SHP77 treated with DMSO at 0.1 percent for 48 hours (cell line): ENCODE measurements at places on chromosomes 1 and 21.

GRCh38 chr21:16794950-16795349 is 717.9 kb upstream of the CXADR start:
- DNase-seq, result no peak

DNA sequence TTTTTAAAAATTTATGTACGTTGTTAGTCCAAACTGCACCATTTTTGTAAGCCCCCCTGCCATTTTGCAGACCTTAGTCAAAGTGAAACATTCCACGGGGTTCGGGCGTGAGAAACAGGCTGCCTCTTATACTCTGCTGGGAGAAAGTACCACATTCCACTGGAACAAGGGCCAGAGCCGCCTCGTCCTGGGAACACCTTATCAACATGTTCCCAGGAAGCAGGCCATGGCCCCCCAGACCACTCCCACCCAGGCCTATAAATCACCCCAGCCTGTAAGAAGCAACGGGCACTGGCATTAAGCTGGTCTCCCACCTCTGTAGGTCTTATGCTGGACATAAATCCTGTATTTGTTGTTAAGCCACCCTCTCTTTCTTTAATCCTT is 854 bp upstream of the ZRANB2 start:
- no peak for DNase-seq

GRCh38 chr1:85225624-85226380 is 25.0 kb upstream of the SYDE2 start:
- no peak for DNase-seq

DNA sequence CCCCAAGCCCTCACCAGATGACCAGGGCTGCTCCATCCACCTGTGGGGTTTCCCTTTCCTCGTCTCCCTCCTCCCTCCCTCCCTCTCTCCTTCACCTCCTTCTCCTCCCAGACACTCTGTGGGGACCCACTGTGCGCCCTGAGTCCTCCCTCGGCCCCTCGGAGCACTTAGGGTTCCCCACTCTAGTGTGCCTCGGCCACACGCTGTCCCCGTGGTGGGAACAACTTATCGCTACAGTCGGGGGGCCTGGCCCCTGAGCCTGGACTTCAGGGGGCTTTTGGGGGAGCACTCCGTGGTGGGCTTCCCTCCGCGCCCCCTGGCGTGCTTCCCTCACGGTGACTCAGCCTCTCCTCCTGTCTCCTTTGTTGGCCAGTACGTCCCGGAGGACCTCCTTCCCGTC is 27.5 kb downstream of the CSTB start:
- no peak for DNase-seq

GRCh38 chr1:203017692-203018091 is 8.6 kb upstream of the PPFIA4 start:
- DNase-seq, result no peak

GRCh38 chr1:29854700-29855276 is 618.5 kb downstream of the PTPRU start:
- DNase-seq, result no peak

GRCh38 chr1:12552111-12552888 is 65.7 kb downstream of the DHRS3 start:
- DNase-seq, result no peak

- DNase-seq, result no peak
These were observed 2.5 kb upstream of the STUM start for GRCh38 chr1:226545836-226546596.

- no peak for DNase-seq
These were observed 38.0 kb upstream of the HLX start for GRCh38 chr1:220841293-220841692.

DNA sequence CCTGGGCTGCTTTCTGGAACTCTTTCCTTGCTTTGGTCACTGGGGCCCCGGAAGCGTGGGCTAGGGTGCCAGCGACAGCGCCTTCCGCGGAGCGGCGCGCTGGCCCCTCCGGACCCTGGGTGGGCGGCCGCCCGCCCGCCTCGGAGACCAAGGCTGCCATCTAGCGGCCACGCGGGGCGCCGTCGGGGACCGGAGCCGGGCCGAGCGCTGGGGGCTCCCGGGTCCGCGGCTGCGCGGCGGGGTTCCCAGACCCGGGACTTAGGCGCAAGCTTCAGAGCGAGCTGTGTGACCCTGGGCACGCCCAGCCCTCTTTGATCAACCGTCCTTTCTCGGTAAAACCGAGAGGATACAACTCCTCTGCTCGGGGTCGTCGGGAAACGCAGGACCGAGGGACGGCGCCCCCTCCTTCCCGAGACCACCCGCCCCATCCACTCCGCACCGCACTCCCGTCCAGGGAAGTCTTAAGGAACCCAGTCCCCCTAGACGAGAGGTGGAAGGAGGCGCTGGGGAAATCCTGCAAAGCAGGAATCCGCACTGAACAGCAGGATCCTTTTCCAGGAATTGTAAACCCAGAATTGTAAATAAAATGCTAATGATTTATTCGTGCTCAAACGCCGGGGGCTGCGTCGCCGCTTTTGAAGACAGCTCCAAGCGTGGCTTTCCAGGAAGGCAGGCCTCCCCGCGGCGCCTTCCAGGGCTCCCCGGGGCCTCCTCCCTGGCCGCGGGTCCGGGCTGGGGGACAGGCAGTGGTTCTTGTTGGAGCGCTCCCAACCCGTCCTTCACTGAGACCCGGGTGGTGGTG is 41.2 kb downstream of the RRAGC start:
- no peak for DNase-seq

DNA sequence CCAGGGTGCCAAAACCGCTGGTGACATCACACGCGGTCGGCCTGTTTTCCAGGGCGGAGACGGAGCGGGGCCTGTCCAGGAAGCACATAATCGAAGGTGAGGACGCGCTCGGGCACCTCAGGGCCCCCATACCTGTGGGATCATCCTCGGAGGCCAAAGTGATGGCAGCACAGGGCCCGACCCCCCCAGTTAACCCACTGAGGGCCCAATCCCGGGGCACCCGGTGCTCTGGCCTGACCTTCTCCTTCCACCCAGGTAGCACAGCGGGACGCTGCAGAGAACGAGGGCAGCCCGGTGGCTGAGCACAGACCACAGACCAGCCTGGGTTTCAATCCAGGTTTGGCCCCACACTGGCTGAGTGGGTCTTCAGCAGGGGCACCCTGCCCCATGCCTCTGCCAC is 43.3 kb downstream of the KCNAB2 start:
- no peak for DNase-seq

DNA sequence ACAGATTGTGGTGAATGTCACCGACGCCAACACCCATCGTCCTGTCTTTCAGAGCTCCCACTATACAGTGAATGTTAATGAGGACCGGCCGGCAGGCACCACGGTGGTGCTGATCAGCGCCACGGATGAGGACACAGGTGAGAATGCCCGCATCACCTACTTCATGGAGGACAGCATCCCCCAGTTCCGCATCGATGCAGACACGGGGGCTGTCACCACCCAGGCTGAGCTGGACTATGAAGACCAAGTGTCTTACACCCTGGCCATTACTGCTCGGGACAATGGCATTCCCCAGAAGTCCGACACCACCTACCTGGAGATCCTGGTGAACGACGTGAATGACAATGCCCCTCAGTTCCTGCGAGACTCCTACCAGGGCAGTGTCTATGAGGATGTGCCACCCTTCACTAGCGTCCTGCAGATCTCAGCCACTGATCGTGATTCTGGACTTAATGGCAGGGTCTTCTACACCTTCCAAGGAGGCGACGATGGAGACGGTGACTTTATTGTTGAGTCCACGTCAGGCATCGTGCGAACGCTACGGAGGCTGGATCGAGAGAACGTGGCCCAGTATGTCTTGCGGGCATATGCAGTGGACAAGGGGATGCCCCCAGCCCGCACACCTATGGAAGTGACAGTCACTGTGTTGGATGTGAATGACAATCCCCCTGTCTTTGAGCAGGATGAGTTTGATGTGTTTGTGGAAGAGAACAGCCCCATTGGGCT is 3.0 kb downstream of the CELSR2 start:
- DNase-seq, result no peak

DNA sequence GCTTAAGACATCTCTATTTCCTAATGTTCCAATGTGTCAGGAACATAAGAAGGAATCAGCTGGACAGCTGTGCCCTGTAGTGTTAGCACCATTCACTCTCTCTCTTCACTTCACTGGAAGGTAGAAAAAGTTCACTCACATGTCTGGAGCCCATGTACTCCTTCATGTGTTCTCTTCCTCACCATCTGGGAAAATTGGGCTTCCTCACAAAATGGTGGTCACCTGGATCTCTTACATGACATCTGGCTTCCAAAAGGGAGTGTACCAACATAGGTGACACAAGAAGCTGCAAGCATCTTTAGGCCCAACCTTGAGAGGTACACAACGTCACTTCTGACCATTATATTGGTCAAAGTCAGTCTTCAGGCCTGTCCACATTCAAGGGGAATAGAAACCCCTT is 882.6 kb downstream of the LTN1 start:
- no peak for DNase-seq

GRCh38 chr1:202144402-202145067 is at the start of gene ARL8A:
ARL8A (minus strand) TSS chr1:202144737; CDS start chr1:202144572, 165 bp downstream.
- peak; percentile 3 for DNase-seq

- DNase-seq, result no peak
These were observed 155.3 kb downstream of the ROR1 start for GRCh38 chr1:63929106-63929478.

- DNase-seq, result no peak
These were observed 76.6 kb downstream of the LMX1A start for GRCh38 chr1:165279882-165280281.

GRCh38 chr1:181767001-181767708 is 283.8 kb downstream of the CACNA1E start:
- no peak for DNase-seq

DNA sequence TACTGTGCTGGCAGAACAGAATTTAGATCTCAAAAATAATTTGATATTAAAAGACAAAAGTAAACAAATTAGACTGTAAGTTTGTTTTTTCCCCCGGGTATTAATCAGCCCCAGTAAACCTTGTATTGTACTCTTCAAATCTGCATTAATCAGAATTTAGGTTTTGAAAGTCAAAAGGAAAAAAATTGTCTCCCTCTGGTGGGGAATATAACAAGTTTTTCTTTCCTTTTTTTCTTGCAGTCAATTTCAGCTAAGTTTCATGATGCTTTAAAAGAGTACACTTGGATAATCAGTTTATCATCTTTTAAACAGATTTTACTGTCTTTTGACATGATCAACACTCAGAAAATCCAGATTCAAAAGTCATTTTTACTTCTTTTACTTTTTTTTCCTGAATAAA is 134.5 kb upstream of the PKN2 start:
- DNase-seq, result no peak

- no peak for DNase-seq
These were observed 29.1 kb downstream of the THRAP3 start for GRCh38 chr1:36253161-36253862.

DNA sequence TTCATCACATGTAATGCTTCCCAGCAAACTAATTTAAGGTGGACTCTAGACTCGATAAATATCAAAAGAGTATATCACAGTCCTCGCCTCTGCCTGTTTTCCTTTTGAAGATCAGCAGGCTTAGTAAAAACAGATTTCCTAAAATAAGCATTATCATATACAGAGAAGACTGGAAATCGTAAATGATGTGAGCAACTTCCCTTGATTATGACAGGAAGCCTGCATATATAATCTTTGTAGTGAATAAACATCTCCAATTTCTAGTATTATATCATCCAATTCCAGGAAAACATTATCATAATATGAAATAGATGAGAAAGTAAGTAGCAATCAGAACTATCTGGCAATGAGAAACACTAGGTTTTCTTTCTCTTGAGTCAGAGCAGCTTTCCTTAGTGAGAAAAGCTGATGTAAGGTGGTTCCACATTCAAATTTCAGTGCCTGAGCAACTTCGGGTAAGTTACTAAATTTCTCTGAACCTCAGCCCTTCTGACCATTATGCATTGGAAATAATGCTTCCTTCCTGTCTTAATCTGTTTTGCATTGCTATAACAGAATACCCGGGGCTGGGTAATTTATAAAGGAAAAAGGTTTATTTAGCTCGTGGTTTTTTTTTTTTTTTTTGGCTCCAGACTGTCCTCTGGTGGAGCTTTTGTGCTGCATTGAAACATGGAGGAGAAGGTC is 12.6 kb upstream of the POU2F1 start:
- DNase-seq, result no peak

- no peak for DNase-seq
These were observed 39.0 kb downstream of the LRRC8C start for GRCh38 chr1:89671775-89672488.

DNA sequence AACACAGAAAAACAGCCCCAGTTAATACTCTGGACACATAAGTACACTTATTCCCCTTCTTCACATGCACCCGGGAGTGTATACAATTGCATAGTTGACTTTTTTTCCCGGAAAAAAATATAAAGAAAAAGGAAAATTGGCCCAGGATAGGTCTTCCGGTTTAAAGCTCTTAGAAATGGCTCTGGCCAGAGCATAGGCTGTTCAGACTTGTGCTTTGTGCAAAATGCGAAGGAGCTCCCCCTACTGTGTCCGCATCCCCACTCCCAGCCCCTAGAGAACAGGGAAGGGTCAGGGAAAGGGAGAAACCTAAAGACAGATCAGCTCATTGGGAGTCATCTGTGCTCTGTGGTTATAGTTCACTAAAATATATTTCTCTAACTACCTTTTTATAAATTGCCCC is 5.5 kb upstream of the MTMR11 start:
- no peak for DNase-seq

GRCh38 chr1:54585181-54586066 is 37.4 kb downstream of the ACOT11 start:
- DNase-seq, result no peak

DNA sequence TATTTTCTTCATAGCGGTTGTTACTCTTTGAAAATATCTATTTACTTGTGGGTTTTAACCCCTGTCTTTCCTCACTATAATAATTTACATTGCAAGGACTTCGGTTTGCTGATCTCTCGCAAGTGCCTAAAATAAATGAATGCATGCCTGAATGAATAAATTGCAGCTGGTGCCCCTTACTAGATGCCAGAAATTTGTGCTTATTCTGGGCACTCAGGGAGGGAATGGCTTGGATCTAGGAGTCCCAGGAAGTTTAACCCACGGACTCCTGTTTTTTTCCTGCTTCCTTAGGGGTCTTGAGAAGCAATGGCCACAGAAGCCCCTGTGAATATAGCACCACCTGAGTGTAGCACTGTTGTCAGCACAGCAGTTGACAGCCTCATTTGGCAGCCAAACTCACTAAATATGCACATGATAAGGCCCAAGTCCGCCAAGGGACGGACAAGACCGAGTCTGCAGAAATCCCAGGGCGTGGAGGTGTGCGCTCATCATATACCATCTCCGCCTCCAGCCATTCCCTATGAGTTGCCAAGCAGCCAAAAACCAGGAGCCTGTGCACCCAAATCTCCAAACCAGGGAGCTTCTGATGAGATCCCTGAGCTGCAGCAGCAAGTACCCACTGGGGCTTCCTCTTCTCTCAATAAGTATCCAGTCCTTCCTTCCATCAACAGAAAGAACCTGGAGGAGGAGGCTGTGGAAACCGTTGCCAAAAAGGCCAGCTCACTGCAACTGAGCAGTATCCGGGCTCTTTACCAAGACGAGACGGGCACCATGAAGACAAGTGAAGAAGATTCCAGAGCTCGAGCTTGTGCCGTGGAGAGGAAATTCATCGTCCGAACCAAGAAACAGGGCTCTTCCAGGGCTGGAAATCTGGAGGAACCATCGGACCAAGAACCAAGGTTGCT is 4.2 kb upstream of the PLA2G2C start:
- DNase-seq, result no peak

- peak; percentile 74 for DNase-seq
These were observed 34.9 kb upstream of the PPP1R15B start for GRCh38 chr1:204446413-204447111.
